ENCODE measurements at places on chromosomes 6 and 20. TPM values are rescaled to one million over a fixed set of nuclear protein-coding genes. Genes with fewer than 3 reads are reported as not detected.

CGAS gene
- 7.5 TPM for total RNA-seq

HLA-DPB1 gene
- not detected for total RNA-seq

FOXQ1 gene
- 2.5 TPM for total RNA-seq

C6orf136 gene
- 11.3 TPM for total RNA-seq

PAK1IP1 gene
- 25.2 TPM for total RNA-seq

BEND6 gene
- 1.7 TPM for total RNA-seq

MDFI gene
- total RNA-seq, result 0.81 TPM

GNAS gene
- 718 TPM for total RNA-seq

GMPR gene
- 0.54 TPM for total RNA-seq

ARFGEF2 gene
- total RNA-seq, result 16.5 TPM

CLVS2 gene
- total RNA-seq, result 0.07 TPM

RAET1E gene
- total RNA-seq, result 3.2 TPM

EFCAB8 gene
- total RNA-seq, result not detected

POM121L2 gene
- not detected for total RNA-seq

DYNLT2 gene
- total RNA-seq, result 0.63 TPM

EPPIN gene
- total RNA-seq, result not detected

SLC29A1 gene
- total RNA-seq, result 50.8 TPM

E2F1 gene
- total RNA-seq, result 28.9 TPM

NR2E1 gene
- not detected for total RNA-seq

All from A549 treated with DMSO at 1 μM for 4 hours (cell line).